ENCODE measurements at places on chromosomes 11 and 22.

DNA sequence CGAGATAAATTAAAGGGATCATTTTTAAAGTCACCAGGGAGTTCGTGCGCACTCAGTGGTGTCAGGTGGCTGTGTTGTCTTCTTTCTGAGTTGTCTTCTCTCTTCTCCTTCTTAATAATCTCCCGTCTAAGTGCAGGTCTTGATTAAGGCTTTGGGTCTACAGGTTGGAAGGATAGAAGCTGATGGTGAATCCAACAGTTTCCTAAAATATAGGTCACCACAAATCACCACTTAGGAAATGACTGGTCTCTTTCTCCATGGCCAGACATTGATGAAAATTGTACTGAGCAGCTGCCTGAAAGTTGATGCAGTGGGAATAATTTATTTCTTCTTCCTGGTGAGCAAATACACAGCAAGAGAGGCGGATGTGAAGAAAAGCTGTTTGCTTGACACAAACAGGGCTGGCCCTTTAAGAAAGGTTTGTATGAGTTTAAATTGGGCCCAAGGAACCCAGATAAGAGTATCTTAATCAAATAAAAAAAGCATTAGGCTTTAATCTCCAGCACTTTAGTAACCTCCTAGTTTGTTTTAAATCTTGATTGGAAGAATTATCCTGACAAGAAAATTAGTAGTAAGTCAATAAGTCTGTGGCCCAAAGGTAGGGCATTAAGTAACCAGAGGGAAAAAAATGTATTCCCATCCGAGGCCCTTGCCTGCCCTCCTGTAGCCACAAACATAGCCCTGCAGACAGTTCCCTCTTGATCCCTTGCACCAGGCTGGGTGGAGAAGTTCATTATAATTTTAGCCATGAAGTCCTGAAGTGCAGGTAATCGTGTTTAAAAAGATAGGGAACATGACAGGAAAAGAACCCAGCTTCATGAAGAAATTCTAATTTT is 245.8 kb downstream of the KIRREL3 start:
- no peak for ATAC-seq

- peak; percentile 11 for ATAC-seq
Measured at GRCh38 chr11:2928605-2929530, at the start of gene PHLDA2. Gene PHLDA2 (minus strand): TSS chr11:2929420. CDS start chr11:2929364, 56 bp downstream.

- ATAC-seq: no peak
Measured at GRCh38 chr11:84914511-84914910, 712.6 kb downstream of the DLG2 start.

DNA sequence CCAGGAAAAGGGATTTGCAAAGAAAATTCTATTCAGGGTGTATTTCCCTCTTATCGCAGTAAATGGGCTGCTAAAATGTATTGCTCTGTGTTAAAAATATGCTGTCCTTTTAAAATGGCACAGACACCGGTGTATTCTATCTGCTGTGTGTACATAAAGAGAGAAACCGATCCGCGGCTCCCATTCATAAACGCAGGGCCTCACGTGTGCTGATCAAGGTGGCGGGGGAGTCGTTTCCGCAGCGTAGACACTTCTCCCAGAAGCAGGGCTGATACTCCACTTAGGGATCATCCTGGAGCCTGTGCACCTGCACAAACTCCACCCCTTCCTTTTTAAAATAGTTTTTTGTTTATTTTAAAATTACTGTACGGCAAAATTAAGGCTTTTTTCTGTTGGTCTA is 26.1 kb upstream of the IGSF9B start:
- ATAC-seq: no peak

DNA sequence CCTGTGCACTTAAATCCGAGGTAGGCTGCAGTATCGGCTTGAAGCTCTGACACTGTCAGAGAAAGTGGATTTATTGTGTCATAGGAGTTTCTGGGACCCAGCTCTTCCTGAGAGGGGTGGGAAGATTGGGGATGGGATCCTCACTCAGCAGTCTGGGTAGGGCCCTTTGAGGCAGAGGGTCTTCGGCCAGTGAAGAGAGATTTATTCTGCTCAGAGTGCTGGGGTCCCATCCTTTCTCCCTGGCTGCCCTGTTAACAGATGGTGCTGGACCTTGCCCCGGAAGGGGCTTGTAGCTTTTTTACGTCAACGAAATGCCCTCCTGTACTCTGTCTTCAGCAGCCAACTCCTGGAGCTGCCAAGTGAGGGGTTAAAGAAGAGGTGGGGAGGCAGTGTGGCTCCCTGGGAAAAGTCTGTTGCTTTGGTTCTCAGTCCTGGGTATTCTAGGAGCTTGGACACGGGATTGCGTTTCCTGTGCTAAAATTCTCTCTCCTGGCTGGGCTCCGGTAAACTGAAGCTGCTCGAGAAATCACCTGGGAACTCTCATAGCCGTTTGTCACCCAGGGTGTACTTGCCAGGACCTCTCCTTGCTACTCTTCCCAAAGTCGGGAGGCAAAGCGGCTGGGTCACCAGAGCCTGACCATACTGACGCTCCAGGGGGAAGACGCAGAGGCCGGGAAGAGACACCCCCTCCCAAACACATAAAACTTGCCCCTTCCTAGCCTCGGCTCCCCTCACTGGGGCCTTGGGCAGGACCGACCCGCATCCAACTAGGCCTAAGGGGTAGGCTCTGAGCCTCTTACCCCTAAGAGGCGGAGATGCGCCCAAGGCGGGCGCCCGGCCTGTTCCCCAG is 806 bp upstream of the SMDT1 start:
- ATAC-seq: peak; percentile 18

GRCh38 chr11:15816260-15816871 is 540.0 kb downstream of the SOX6 start:
- ATAC-seq: no peak

- ATAC-seq: peak; percentile 4
Measured at GRCh38 chr11:119691701-119692539, 37.1 kb downstream of the NECTIN1 start.

- peak; percentile 100 for ATAC-seq
Measured at GRCh38 chr11:74492974-74493790, at the start of gene LIPT2. Gene LIPT2 (minus strand): TSS chr11:74493724. CDS start chr11:74493703, 21 bp downstream.

DNA sequence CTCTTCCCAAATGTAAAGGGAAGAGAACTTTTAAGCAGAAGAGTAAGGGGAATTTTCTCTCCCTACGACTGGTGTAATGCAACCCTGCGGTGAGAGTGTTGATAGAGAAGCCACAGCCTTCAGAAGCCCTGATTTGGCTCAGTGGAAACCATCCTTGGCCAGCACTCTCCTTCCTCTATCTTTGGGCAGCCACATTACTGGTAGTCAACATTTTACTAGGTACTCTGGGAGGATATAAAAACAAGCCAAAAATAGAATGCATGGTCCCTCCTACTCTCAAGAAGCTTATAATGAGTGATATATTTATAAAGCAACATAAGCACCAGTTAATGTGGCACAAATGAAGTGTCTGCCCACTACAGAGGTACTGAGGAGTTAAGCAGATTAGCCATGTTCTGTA is 201.8 kb upstream of the NCAM1 start:
- no peak for ATAC-seq

DNA sequence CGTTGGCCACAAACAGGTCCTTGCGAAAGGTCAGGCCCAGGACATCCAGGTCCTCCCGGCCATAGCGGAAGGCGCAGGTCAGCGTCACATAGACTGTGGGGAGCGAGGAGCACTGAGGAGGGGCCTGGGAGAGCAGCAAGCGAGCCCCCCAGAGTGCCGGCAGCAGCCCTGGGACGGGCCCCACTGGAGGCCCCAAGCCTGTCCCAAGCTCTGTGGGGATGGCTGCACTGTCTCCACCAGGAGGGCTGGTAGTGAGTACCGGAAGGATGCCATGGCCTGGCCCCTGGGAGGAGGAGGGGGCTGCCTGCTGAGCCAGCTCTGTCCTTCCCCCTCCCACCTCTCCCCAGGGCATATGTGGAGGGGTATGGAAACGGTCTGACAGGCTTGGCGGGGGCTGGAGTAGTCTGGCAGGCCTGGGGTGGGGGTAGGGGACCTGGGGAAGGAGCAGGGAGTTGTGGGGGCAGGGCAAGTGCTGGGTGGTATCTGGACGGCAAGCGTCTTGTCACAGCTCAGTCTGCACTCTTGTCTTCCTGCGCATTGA is 42.9 kb downstream of the TPBGL start:
- ATAC-seq: no peak

DNA sequence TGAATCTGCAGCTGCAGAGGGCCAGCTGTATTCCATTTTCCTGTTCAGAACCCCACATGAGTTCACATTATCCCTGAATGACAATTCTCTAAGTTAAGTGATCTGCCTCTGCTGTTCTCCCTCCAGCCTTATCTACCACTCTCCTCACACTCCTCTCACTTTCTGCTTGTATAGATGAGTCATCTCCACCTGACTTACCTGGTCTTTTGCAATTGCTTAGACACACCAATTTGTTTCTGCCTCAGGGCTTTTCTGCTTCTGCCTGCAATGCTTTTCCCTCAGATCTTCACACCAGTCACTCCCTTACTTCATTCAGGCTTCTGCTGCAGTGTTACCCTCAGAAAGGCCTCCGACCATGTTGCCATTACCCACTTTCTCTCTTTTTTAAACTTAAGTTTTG is 118.1 kb downstream of the ATM start:
- no peak for ATAC-seq

- no peak for ATAC-seq
Measured at GRCh38 chr22:41757502-41757901, 43.0 kb upstream of the CCDC134 start.

GRCh38 chr11:102446606-102447005 is 6.0 kb downstream of the TMEM123 start:
- no peak for ATAC-seq

- ATAC-seq: no peak
Measured at GRCh38 chr11:26202754-26203153, 129.2 kb upstream of the ANO3 start.

GRCh38 chr22:26648011-26648497 is 9.3 kb upstream of the MIAT start:
- ATAC-seq: no peak

GRCh38 chr11:114058871-114059277 is 637 bp upstream of the ZBTB16 start:
- ATAC-seq: no peak

DNA sequence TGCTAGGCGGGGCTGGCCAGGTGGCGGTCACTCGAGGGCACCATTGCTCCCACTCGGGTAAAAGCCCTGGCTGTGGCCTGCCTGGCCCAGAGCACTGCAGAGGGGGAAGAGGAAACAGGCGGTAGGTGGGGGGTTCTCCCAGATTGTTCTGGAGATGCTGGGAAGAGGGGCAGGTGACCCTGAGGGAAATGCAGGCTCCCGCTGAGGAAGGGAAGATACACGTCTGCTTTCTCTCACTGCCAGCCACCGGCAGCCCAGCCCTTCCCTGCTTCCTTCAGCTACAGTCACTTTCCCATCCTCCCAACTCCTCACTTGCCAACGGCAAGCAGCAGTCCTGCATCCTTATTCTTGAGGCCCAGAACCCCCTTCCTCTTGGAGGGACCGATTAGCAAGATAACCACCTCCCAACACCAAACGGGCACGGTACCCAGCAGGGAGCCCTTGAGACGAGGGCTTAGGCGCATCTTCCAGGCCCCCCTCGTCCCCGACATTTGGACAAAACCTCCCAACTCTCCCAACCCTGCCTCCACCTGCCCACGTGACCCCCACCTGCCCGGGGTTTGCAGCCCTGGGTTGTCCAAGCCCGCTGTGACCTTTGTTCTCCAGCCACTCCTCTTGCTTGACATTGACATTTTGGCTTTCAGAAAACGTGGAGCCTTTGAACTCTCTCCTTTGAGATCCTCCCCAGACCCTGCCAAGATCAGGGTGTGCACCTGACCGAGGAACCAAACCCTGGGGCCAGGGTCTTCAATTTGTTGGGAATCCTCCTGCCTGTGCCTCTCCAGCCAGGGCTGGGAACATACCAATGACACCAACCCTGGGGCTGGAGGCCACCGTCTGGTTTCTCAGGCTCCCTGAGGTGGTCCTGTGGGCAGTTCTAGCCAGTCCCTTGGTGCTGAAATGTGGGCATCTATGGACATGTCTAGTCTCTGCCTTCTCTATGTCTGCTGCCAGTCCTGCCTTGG is 48.8 kb upstream of the TTLL12 start:
- no peak for ATAC-seq

DNA sequence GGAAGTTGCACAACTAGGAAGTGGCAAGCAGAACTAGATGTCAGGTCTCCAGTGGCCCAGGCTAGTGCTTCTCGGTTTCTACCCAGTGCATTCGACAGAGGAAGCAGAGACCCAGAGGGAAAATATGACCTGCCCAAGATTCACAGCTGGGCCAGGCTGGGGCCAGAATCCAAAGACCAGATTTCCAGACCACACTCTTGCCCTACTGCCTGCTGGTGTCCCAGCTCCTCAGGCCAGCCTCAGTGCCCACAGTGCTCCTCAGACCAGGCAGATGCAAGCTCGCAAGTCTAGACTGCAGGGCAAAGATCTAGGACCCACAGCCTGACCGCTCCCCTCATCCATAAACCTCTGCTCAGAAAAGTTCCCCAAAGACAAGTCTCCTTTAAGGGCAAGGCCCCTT is 262.6 kb downstream of the BUD13 start:
- no peak for ATAC-seq

- ATAC-seq: peak; percentile 31
Measured at GRCh38 chr11:110098645-110099044, 5.5 kb downstream of the ZC3H12C start.

- ATAC-seq: no peak
Measured at GRCh38 chr11:85867751-85868150, 12.6 kb downstream of the CCDC83 start.

DNA sequence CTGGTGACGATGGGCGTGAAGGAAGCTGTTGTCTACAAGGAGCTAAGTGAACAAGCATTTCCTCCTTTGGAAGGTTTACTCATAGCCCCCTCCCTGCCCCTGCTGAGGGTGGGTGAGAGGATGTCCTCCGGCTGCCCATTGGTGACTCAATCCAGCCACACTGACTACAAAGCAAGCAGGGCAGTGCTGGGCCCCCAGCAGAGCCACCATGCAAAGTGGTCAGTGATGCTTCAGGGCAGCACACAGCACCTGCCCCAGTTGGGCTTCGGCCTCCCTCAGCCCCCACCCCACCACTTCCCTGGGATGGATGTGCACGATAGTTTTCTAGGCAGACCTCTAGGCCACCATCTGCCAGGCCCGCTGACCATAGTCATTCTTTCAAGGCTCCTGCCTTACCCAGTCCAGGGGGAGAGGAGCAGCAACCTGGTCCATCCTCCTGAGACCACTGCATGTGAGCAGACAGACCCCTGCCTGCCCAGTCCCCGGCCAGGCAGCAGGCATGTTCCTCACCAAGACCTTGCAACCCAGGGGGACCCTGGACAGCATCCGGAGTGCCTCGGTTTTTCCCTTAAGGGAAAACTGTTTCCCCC is 125.1 kb downstream of the BCR start:
- no peak for ATAC-seq
